ENCODE measurements at places on chromosomes 6 and 20. TPM values are rescaled to one million over a fixed set of nuclear protein-coding genes. Genes with fewer than 3 reads are reported as not detected.

The LGSN gene
- 0.65 TPM for polyA plus RNA-seq

The CRISP3 gene
- polyA plus RNA-seq = not detected

The DLL1 gene
- polyA plus RNA-seq = 0.17 TPM

The ULBP3 gene
- not detected for polyA plus RNA-seq

The MANEA gene
- 30.9 TPM for polyA plus RNA-seq

The POPDC3 gene
- 13.5 TPM for polyA plus RNA-seq

The EZR gene
- 11.2 TPM for polyA plus RNA-seq

The RALGAPB gene
- polyA plus RNA-seq = 19.8 TPM

The SLC17A1 gene
- not detected for polyA plus RNA-seq

The DDX43 gene
- not detected for polyA plus RNA-seq

The BPIFB4 gene
- not detected for polyA plus RNA-seq

The ANGPT4 gene
- not detected for polyA plus RNA-seq

The FAM83B gene
- not detected for polyA plus RNA-seq

The SCRT2 gene
- 0.36 TPM for polyA plus RNA-seq

The OR2H2 gene
- 14.3 TPM for polyA plus RNA-seq

The ARFGEF3 gene
- polyA plus RNA-seq = 10.4 TPM

The ARMC12 gene
- polyA plus RNA-seq = not detected

The STMN3 gene
- 32.0 TPM for polyA plus RNA-seq

The RPS6KA2 gene
- 3.8 TPM for polyA plus RNA-seq

The GPX5 gene
- not detected for polyA plus RNA-seq

The LCA5 gene
- polyA plus RNA-seq = 7.2 TPM

The SAMD5 gene
- 0.62 TPM for polyA plus RNA-seq

The FAM209B gene
- polyA plus RNA-seq = 0.99 TPM

The ADTRP gene
- polyA plus RNA-seq = 1.3 TPM

The RGS19 gene
- polyA plus RNA-seq = not detected

The MDC1 gene
- polyA plus RNA-seq = 5.6 TPM

The GINS1 gene
- not detected for polyA plus RNA-seq

The GLP1R gene
- not detected for polyA plus RNA-seq

The VARS1 gene
- 5.9 TPM for polyA plus RNA-seq

The RBPJL gene
- polyA plus RNA-seq = not detected

Data from Purkinje cell (primary cell).